BJ (cell line): ENCODE measurements at places on chromosomes 7 and 10.

DNA sequence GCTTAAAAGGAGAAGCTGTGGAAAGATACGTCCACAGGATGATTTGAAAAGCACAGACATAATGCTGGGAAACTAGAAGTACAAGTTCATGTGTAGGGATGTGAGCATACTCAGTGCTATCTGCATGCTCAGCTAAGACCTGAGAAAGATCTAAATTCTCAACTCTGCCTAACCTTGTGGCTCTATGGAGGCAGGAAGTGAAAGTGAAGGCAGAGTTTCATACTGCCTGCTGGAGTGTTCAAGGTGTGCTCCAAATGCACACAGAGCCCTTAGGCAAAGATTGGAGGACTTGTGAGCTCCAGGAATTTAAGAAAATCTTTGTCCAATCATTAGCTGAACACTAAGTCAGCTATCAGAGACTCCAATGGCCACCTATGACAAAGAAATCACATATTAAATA, 190.9 kb downstream of the RNLS start:
- DNase-seq, result no peak

DNA sequence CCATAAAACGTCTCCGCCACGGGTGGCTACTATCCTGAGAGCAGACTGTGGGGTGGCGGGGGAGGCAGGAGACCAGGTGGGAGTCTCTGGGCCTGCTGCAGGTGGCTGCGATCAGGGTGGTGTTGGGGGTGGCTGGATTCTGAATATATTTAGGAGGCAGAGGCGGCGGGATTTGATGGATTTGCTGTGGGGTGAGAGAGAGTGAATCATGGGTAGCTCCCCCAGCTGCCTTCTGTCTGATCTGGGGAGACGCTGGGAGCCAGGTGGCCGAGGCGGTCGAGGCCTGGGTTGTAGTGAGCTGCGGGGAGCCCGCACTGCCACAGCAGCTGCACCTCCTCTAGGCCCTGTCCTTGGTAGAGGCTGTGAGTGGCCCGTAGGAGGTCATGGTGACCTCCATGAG, 48.2 kb upstream of the PFKFB3 start:
- DNase-seq, result no peak

- no peak for DNase-seq
Measured at GRCh38 chr7:24733414-24734060, 23.7 kb downstream of the GSDME start.

DNA sequence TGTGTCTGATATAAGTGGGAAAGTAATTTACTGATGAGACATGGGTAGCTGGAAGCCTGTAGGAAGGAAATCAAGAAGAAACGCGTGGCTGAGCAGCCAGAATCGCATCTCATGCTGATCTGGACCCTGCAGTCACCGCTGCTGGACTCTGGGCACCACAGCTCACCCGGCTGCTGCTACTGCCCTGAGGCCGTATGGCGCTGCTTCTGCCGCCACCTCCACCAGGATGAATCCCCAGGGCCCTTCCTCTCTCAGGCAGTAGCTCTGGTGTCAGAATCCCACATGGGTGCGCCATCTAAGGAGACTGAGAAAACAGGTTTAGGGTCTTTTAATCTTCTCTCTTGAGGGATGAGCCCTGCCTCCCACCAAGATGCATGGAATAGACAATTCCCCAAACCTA, 70.3 kb upstream of the AGK start:
- DNase-seq, result no peak

GRCh38 chr7:6502886-6503285, 48.4 kb downstream of the GRID2IP start:
- no peak for DNase-seq
